ENCODE measurements at places on chromosomes 16 and 17.

- no peak for DNase-seq
These were observed 23.4 kb downstream of the NMRAL1 start for GRCh38 chr16:4450931-4451519.

DNA sequence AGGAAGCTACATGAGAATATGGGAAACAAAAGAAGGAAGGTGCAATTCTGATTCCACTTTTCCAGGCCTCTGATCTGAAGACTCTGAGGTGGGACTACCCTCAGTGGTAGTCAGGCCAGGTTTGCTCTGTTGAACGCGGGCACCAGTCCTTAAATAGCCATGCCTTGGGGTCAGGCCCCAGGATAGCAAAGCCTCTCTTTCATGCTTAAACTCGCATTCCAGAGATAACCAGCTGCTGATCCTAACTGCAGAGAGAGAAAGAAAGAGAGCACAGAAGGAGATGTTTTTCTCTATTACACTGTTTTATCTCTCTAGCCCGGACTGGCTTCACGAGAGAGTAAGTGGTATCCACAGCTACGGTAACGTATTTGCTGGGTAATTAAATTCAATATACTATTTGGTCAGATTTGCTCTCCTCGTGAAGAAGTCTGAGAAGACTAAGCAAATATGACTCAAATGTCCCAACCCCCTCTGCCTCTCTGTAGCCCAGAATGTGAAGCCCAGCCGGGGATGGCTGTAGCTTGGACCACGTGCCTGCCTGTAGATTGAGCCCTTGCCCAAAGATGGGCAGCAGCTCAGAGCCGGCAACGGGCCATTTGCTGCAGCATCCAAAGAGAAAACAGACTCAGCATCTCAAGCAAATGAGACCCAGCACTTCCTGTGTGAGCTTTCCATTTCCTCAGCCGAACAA lies 122.2 kb downstream of the SMG6 start:
- DNase-seq = no peak

GRCh38 chr17:745406-745805 lies 6.7 kb downstream of the GEMIN4 start:
- no peak for DNase-seq

- no peak for DNase-seq
These were observed 70.0 kb downstream of the PGS1 start for GRCh38 chr17:78448356-78448993.

- DNase-seq = no peak
These were observed 26.1 kb upstream of the JPT2 start for GRCh38 chr16:1651974-1652312.

DNA sequence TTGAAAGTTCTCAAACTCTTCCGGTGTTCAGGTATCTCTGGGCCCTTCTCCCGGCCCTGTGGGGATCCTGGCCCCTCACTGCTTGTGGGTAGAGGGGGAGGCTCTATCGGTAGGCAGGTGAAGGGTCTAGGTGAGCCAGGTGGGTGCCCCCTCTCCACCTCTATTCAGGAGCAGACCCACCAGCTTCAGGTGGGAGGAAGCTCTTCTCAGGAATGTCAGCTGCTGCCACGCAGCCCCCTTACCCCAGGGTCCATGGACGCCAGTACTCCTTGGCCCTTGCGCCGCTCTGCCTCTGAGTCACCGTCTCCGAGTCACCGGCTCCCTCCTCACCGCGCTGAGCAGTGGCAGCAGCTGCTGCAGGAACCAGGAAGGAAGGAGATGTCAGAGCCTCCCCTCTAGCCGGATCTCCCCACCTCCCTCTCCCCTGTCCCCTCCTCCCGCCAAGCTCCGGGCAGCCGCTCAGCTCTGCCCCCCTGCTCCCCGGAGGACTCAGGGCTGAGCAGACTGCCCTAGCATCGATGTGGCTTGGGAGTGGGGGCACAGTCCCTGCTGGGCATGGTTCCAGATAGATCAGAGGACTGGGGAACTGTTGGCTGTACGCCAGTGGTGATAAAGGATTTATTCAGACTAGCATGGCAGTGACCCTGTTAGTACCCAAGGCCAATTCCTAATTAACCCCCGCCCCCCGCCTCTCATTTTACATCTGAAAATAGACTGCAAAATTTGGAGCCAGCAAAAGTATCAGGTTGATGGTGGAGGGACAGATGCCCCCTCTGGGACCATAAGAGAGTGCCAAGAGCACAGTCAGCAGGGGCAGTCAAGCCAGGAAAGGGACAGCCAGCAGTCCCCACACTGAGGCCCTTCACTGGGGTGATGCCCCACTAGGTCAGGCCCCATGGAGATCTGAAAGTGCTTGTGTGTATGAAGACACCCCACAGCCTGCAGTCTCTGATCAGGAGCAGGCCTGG lies at the start of gene OSBPL7:
OSBPL7 (minus strand) TSS at position 371 of the 968 bp plus-strand sequence. CDS start 1,516 bp downstream, outside the sequence.
- peak; percentile 72 for DNase-seq

GRCh38 chr16:12535535-12536411 lies 267.9 kb downstream of the CPPED1 start:
- DNase-seq = no peak

DNA sequence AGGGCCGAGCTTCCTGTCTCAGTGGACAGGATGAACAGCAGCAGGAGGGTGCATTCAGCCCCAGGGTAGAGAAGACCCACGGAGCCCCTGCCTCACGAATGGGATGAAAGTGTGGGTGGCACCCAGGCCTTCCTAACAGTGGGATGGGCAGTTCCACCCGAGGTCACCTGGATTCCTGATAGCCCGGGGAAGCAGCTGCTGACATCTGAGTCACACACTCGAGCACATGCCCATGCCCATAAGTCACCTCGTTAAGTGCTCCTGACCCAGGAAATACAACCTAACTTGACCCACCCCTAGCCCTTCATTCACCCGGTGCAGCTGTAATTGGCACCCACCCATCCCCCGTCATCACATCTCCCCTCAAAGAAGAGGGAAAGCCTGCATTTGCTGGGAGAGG lies 85.3 kb upstream of the FOXF1 start:
- DNase-seq = no peak

GRCh38 chr16:88329726-88330700 lies 52.7 kb upstream of the ZNF469 start:
- no peak for DNase-seq

DNA sequence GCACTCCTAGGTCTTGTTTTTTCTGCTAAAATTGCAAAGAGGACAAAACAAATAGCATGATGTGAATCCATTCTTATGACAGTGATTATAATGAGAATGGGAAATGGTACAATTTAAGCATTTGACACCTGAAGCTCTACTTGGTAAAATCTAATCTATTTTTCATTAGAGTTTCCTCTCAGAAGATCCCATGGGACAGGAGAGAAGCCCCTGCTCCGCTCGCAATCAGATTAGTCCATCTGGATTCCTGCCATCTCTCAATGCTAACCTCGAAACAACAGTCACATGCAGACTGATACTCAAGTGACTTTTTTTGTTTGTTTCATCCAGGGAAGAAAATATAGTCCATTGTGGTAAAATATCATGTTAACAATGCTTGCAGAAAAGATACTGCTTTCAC lies 107.4 kb upstream of the TOM1L1 start:
- no peak for DNase-seq

DNA sequence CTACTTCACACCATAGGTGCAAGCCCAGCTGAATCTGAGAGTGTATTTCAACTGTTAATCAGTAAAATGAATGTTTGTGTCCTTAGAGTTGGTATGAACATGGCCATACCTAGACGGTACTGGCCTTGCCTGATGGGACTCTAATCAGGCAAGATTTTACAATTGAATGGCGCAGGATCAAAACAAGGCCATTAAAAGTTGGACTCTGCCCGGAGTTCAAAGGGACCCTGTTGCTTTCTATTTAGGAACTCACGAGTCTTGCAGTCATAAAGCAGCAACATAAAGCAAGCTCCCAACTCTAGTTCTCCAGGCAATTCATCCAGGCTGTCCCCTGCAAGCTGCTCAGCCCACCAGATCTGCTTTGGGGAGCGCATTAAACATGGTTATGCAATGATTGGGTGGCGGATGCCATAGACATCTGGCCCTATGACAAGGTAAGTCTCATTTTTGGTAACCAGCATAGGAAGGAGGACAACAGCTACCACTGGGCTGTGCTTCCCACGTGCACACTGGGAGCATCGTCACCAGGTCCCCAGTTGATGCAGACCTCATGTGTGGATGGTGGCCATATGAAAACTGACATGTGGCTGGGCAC lies 8.8 kb downstream of the TMEM186 start:
- no peak for DNase-seq

GRCh38 chr16:49856672-49857330 lies 889 bp upstream of the ZNF423 start:
- DNase-seq = no peak

GRCh38 chr17:38428112-38428642 lies at the start of gene ARHGAP23:
Gene ARHGAP23 (plus strand): TSS chr17:38428464. CDS start chr17:38428486, 22 bp downstream.
- DNase-seq = no peak

DNA sequence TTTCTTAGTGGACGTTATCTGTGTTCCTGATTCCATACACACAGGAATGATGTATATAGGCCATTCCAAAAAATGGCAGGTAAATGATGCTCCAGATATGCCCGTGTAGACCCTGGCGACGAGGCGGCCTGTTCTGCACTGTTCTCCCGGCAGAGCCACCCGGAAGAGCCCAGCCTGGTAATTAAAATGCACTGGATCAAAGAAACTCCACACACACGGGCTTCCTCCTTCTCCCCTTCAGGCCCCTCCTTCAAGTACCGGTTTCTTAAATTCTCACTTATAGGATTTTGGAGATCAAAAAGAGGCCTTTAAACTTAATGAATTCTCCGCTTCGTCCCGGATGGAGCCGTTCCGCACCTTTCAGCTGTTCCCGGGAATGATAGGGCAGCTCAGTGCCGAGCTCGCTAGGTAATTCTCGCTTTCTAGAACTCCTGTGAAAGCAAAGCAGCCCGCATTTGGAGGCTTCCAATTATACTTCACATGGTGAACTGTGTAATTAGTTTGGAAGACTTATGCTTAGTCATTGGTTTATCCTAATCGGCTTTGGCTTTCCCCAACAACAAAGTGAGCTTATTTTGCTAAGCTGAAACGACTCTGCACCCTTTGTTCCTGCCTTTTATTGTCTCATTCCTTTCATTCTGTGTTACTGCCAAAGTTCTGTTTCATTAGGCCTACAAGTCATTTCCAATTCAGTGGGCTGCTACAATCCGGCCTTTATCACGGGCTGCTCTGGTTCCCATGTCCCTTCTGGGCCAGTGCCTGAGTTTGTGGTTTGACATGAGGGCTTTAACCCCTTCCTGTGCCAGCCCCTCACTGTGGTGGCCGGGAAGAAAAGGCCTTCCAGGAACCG lies 150.0 kb downstream of the MSI2 start:
- no peak for DNase-seq
